ENCODE measurements at places on chromosomes 6 and 20.

GRCh38 chr20:8583012-8583565 lies 451.0 kb downstream of the PLCB1 start:
- no peaks in the 10 kb centered on the region for H3K27me3 ChIP-seq
- no peaks in the 10 kb centered on the region for H3K36me3 ChIP-seq
- no peak overlapping the region for H3K27ac ChIP-seq
- no peak for DNase-seq
- H3K4me1 ChIP-seq, result no peaks in the 10 kb centered on the region

GRCh38 chr20:33568378-33568777 lies 78.5 kb downstream of the CBFA2T2 start:
- no peaks in the 10 kb centered on the region for H3K27me3 ChIP-seq
- H3K4me1 ChIP-seq, result peaks cover 2% of the 10 kb centered on the region
- H3K36me3 ChIP-seq, result no peaks in the 10 kb centered on the region
- no peak for DNase-seq
- H3K4me3 ChIP-seq, result no peak overlapping the region

GRCh38 chr6:13765570-13765969 lies 48.8 kb downstream of the MCUR1 start:
- no peak overlapping the region for H3K4me3 ChIP-seq
- H3K27me3 ChIP-seq, result no peaks in the 10 kb centered on the region
- H3K4me1 ChIP-seq, result peaks cover 24% of the 10 kb centered on the region
- H3K36me3 ChIP-seq, result no peaks in the 10 kb centered on the region
- DNase-seq, result no peak
- no peak overlapping the region for H3K27ac ChIP-seq

DNA sequence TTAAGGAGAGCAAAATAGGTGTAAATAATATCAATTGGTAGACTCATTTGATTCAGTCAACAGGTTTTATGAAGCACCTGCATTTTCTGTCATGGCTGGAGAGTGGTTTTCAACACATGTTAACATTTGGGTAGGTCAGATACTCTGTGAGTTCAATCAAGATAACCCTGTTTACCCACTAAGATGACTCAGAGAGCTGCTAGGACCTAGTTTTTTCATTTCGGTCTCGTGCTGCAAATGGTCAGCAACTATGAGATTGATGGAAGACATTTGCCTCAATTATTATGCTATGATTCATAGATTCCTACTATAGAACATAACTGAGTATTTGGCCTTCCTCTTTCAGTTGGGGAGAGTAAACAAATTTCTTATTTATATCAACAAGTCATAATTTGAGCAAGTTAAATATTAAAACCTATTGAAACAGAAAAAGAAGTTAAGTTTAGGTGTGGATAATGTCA lies 391.4 kb upstream of the CITED2 start:
- no peak overlapping the region for H3K27ac ChIP-seq
- H3K27me3 ChIP-seq, result no peaks in the 10 kb centered on the region
- no peaks in the 10 kb centered on the region for H3K36me3 ChIP-seq
- no peaks in the 10 kb centered on the region for H3K4me1 ChIP-seq

DNA sequence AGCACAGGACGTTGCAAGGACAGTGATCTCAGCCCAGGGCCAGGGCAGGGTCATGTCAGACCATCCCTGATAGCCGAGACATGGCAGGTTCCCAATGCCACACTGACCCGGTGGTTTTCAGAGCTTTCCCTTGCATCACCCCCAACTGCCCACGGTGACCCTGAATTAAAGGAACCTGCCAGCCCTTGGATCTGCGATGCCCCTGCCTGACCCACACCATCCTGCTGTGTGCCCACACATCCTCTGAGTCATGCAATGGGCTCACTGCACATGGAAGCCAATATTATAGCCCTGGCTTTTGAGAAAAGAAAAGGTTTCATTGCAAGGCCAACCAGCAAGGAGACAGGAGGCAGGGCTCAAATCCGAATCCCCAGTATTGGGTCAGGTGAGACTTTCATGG lies 132.6 kb upstream of the CST7 start:
- no peak overlapping the region for H3K4me3 ChIP-seq
- DNase-seq, result no peak

All from T-cell (primary cell).